ENCODE measurements at places on chromosomes 3 and 15. TPM values are rescaled to one million over a fixed set of nuclear protein-coding genes. Genes with fewer than 3 reads are reported as not detected.

GRCh38 chr3:76131396-76132153 is 346.2 kb upstream of the ZNF717 start:
- H3K4me1 ChIP-seq: no peaks in the 10 kb centered on the region
- no peak for DNase-seq
- no peak overlapping the region for H3K4me3 ChIP-seq
- no peaks in the 10 kb centered on the region for H3K27me3 ChIP-seq
- no peak overlapping the region for H3K27ac ChIP-seq

DNA sequence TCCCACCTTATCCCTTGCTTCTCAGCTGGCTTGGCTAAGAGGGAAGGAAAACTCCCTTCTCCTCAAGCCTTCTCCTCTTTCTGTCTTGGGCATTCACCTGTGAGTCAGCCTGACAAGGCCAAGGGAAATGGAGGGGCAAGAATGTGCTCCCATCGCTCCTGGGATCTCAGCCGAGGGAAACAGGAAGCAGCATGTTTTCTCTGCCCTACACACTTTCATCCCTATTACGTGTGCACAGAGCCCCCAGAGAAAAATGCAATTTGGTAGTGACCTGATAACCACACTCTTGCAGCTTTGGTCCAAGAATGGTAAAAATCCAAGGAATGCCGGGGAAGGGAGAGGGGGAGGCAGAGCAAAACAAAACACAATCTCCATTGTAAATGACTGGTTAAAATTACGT is 32.9 kb upstream of the MTMR10 start:
- DNase-seq: no peak
- peak overlapping the region; percentile 14 for H3K27ac ChIP-seq
- peaks cover 7% of the 10 kb centered on the region for H3K4me1 ChIP-seq
- H3K27me3 ChIP-seq: no peaks in the 10 kb centered on the region
- no peak overlapping the region for H3K4me3 ChIP-seq
- H3K36me3 ChIP-seq: no peaks in the 10 kb centered on the region

GRCh38 chr3:185847506-185847905 is 22.7 kb upstream of the IGF2BP2 start:
- no peak for DNase-seq
- no peaks in the 10 kb centered on the region for H3K4me1 ChIP-seq
- no peaks in the 10 kb centered on the region for H3K27me3 ChIP-seq
- H3K27ac ChIP-seq: no peak overlapping the region

DNA sequence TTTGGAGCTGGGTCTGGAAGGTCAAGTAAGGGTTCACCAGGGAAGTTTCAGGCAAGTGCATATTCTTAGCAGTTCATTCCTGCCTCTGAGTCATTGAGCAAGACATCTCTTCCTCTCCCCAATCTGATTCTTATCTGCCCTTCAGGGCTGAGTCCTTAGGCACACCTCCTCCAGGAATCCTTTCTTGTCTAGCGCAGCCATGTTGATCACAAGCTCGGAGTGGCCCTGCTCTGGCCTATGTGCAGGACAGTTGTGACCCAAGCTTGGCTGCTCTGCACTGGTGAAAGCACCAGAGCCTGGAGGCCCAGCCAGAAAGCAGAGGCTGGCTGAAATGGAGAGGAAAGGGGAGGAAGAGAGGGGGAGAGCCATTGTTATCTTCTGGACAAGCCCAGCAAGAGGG is 30.9 kb upstream of the MRPS22 start:
- H3K36me3 ChIP-seq: no peaks in the 10 kb centered on the region
- no peak overlapping the region for H3K27ac ChIP-seq
- no peaks in the 10 kb centered on the region for H3K4me1 ChIP-seq
- peaks cover 6% of the 10 kb centered on the region for H3K27me3 ChIP-seq

DNA sequence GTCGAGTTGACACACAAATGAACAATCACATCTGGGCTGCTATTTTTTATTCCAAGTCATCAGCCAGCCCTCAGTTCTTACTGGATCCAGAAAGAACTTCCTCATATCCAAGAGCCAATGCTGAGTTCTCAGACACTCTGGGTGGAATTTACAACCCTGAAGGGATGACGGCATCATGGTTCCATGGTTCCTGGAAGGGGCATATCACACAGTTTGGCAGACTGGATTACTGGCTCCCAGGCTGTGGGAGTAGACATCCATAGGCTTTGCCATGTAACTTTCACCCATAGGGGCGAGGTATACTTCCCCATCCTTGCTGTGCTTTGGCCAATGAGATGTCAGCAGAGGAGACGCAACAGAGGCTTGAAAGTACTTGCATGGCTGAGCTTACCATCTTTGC is 26.9 kb upstream of the KBTBD12 start:
- H3K27me3 ChIP-seq: no peaks in the 10 kb centered on the region
- H3K4me3 ChIP-seq: no peak overlapping the region
- H3K36me3 ChIP-seq: no peaks in the 10 kb centered on the region
- DNase-seq: no peak

DNA sequence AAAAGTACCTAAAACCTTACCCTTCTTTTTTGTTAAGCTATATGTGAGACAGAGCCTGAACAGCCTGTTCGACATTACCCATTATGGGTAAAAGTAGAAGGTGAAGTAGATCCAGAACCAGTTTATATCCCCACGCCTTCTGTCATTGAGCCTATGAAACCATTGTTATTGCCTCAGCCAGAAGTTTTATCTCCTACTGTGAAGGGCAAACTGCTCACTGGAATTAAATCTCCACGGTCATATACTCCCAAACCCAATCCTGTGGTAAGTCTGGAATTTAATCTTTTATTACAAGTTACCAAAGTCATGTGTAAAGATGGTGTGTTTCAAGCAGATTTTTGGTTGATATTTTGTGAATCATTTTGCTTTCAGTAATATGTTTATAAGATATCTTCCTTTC is 47.1 kb upstream of the MAPKBP1 start:
- no peaks in the 10 kb centered on the region for H3K36me3 ChIP-seq
- no peaks in the 10 kb centered on the region for H3K4me1 ChIP-seq
- H3K27me3 ChIP-seq: no peaks in the 10 kb centered on the region
- H3K4me3 ChIP-seq: no peak overlapping the region
- no peak for DNase-seq

- no peaks in the 10 kb centered on the region for H3K27me3 ChIP-seq
- no peaks in the 10 kb centered on the region for H3K4me1 ChIP-seq
- H3K27ac ChIP-seq: no peak overlapping the region
- H3K36me3 ChIP-seq: no peaks in the 10 kb centered on the region
Observed at GRCh38 chr3:40437889-40438288, 19.2 kb upstream of the RPL14 start.

DNA sequence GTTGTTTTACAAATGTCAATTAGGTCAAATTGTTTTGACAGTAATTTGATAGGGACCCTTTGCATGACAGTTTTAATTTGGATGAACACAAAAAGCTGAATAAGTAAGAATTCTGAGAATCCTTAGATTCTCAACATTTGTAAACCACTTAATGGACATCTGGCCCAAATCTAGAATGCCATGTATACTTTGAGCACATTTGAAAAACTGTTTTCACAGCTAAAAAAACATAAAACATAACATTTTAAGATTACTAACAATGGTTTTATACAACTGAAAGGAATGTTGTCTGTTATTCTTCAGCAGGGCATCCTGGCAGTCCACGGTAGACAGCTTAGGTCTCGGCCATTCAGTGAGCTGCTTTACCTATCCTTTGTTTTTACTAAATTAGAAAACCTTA is 34.5 kb upstream of the TM2D3 start:
- DNase-seq: no peak
- no peak overlapping the region for H3K4me3 ChIP-seq
- H3K27me3 ChIP-seq: no peaks in the 10 kb centered on the region
- H3K36me3 ChIP-seq: peaks cover 73% of the 10 kb centered on the region

DNA sequence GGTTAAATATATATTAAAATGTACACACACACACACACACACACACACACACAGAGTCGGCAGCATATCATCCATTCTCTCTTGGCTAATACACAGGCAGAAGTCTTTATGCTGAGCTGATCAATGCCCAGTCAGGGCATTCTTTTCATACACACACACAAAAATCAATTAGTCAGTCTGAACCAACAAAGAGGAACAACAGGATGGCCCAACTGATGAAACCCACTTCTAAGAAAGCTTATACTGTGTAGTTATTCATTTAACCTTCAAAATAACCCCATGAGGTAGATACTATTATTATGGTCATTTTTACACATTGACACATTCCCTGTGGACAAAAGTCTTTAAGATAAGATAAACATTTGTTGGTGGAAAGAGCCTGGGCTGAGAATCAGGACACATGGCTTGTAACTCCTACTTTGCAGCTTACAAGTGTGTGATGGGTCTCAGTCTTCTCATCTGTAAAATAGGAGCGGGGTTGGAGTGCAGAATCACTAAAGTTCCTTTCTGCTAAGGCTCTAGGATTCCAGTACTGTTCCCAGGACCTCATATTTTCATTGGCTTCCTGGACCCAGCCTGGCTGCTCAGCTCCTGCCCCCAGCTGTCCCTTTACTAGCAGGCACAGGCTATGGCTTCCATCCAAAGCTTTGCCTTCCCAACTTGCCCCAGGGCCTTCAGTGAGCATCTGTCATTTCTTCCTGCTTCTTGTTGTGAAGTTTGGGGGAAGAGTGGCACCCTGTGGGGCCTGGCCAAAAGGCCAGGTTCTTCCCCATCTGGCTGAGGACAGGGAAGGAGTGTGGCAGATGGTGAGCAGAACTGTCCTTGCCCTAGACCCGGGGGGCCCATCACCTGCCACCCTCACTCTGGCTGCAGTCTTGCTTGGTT is 27.2 kb upstream of the GLCE start:
- no peak overlapping the region for H3K4me3 ChIP-seq
- no peaks in the 10 kb centered on the region for H3K36me3 ChIP-seq
- H3K4me1 ChIP-seq: peaks cover 7% of the 10 kb centered on the region

DNA sequence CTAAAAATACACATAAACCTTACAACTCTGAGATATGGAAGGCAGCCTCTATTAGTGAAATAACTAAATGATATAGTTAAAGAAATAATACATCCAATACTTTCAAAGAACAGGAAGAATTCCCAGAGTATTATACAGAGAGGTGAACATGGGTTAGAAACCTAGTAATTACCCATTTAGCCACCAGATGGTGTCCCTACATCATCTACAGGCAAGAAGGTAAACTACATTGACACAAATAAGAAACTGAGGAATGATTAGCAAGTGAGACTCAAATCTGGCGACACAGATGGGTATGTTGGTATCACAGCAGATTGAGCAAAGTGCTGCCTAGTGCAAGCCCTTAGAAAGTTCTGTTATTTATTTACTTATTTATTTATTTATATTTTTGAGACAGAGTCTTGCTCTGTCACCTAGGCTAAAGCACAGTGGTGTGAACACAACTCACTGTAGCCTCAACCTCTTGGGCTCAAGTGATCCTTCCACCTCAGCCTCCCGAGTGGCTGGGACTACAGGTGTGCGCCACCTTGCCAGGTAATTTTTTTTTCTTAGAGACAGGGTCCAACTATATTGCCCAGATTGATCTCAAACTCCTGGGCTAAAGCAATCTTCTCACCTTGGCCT is 28.2 kb downstream of the NEK4 start:
- DNase-seq: peak; percentile 10
- H3K27ac ChIP-seq: no peak overlapping the region
- H3K4me1 ChIP-seq: no peaks in the 10 kb centered on the region
- no peaks in the 10 kb centered on the region for H3K27me3 ChIP-seq

- H3K27me3 ChIP-seq: no peaks in the 10 kb centered on the region
- H3K4me3 ChIP-seq: no peak overlapping the region
- no peaks in the 10 kb centered on the region for H3K4me1 ChIP-seq
- no peak for DNase-seq
Observed at GRCh38 chr3:67383379-67383778, 271.0 kb downstream of the SUCLG2 start.

- H3K27me3 ChIP-seq: no peaks in the 10 kb centered on the region
- H3K27ac ChIP-seq: peak within 1 kb of the TSS; percentile 93
- H3K4me1 ChIP-seq: peaks cover 42% of the 10 kb centered on the region
- H3K36me3 ChIP-seq: peaks cover 7% of the 10 kb centered on the region
Observed at GRCh38 chr3:52533623-52534280, at the start of gene NT5DC2. TSS of gene NT5DC2 (minus strand) at chr3:52533857. CDS start at chr3:52533737, 120 bp downstream.

GRCh38 chr3:107323723-107324122 is 53.5 kb upstream of the CCDC54 start:
- no peaks in the 10 kb centered on the region for H3K27me3 ChIP-seq
- no peak overlapping the region for H3K27ac ChIP-seq
- no peaks in the 10 kb centered on the region for H3K36me3 ChIP-seq
- H3K4me3 ChIP-seq: no peak overlapping the region
- no peak for DNase-seq

DNA sequence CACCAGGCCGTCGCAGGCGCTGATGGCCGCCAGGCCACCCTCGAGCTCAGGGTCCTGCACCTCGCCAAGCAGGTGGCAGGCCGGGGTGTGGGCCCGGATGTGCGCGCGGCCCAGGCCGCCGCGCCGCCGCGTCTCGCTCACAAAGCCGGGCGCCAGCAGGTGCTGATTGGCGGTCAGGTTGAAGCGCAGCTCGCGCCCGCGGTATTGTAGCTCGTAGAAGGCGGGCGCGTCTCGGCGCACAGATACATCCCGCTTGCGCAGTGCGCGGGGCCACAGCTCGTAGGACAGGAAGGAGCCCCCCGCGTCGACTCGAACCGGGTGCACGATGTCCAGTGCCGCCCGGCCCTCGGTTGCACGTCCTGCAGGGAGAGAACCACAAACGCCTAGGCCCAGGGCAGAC is 11.1 kb downstream of the ADAMTS7 start:
- H3K4me1 ChIP-seq: no peaks in the 10 kb centered on the region
- no peak overlapping the region for H3K27ac ChIP-seq
- H3K36me3 ChIP-seq: peaks cover 37% of the 10 kb centered on the region
- no peak overlapping the region for H3K4me3 ChIP-seq
- H3K27me3 ChIP-seq: no peaks in the 10 kb centered on the region
- DNase-seq: no peak

DNA sequence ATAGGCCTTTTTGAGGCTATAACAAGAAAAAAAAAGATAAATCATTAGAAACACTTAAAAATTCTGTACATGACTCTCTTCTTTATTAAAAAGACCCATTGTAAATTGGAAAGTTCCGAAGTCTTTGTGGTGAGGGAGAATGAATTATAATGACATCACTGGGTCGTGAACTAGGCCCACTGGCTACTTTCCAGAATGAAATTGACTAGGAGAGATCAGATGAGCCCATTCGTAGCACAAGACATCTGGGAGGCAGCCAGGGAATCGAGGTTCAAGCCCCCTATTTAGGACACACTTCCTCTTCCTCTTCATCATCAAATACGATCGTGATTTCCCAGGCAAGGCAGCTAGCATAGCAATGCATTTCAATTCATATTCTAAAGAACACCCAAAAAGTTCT is 889.8 kb upstream of the NR2F2 start:
- H3K27me3 ChIP-seq: no peaks in the 10 kb centered on the region
- peaks cover 3% of the 10 kb centered on the region for H3K4me1 ChIP-seq
- peak overlapping the region; percentile 56 for H3K27ac ChIP-seq
- no peak for DNase-seq

GRCh38 chr15:92243227-92243626 is 150.5 kb upstream of the ST8SIA2 start:
- H3K4me1 ChIP-seq: no peaks in the 10 kb centered on the region
- H3K27me3 ChIP-seq: no peaks in the 10 kb centered on the region
- no peak overlapping the region for H3K27ac ChIP-seq
- H3K36me3 ChIP-seq: no peaks in the 10 kb centered on the region

GRCh38 chr3:190064659-190065058 is 56.0 kb downstream of the P3H2 start:
- DNase-seq: no peak
- no peaks in the 10 kb centered on the region for H3K4me1 ChIP-seq
- H3K4me3 ChIP-seq: no peak overlapping the region
- H3K36me3 ChIP-seq: no peaks in the 10 kb centered on the region
- no peaks in the 10 kb centered on the region for H3K27me3 ChIP-seq
- H3K27ac ChIP-seq: no peak overlapping the region

- no peak overlapping the region for H3K4me3 ChIP-seq
- H3K36me3 ChIP-seq: no peaks in the 10 kb centered on the region
- DNase-seq: no peak
- no peaks in the 10 kb centered on the region for H3K27me3 ChIP-seq
- H3K27ac ChIP-seq: no peak overlapping the region
Observed at GRCh38 chr3:102183623-102184022, 251.2 kb upstream of the ZPLD1 start.

KY gene
- total RNA-seq: not detected

C3orf62 gene
- total RNA-seq: 2.6 TPM

PSMA4 gene
- 102 TPM for total RNA-seq

ATP13A5 gene
- not detected for total RNA-seq

KCNMB2 gene
- total RNA-seq: not detected

ENTPD3 gene
- 0.39 TPM for total RNA-seq
